ENCODE measurements at places on chromosomes 1 and 21. TPM values are rescaled to one million over a fixed set of nuclear protein-coding genes. Genes with fewer than 3 reads are reported as not detected.

CHI3L1 gene
- total RNA-seq, result 7.3 TPM

SELENON gene
- 28.9 TPM for total RNA-seq

PADI1 gene
- total RNA-seq, result not detected

MROH9 gene
- total RNA-seq, result not detected

KCNK2 gene
- total RNA-seq, result 1.4 TPM

MAEL gene
- not detected for total RNA-seq

CR1L gene
- total RNA-seq, result not detected

TEX38 gene
- not detected for total RNA-seq

CRABP2 gene
- 2.4 TPM for total RNA-seq

CCDC27 gene
- not detected for total RNA-seq

FABP3 gene
- total RNA-seq, result 17.8 TPM

IQCC gene
- total RNA-seq, result 0.85 TPM

IL19 gene
- total RNA-seq, result not detected

IL24 gene
- total RNA-seq, result not detected

VWA5B1 gene
- not detected for total RNA-seq

MX2 gene
- 26.0 TPM for total RNA-seq

CYP4A22 gene
- 0.82 TPM for total RNA-seq

PADI2 gene
- total RNA-seq, result 0.98 TPM

KCNJ10 gene
- not detected for total RNA-seq

LYST gene
- total RNA-seq, result 65.4 TPM

TMEM240 gene
- 1.3 TPM for total RNA-seq

CELA2A gene
- total RNA-seq, result not detected

LMX1A gene
- total RNA-seq, result 0.33 TPM

KLHDC9 gene
- total RNA-seq, result 4.8 TPM

ASPM gene
- 0.57 TPM for total RNA-seq

ASCL5 gene
- total RNA-seq, result not detected

SPATA46 gene
- not detected for total RNA-seq

DLGAP3 gene
- total RNA-seq, result not detected

S100A8 gene
- 129 TPM for total RNA-seq

KIF17 gene
- 2.0 TPM for total RNA-seq

PBX1 gene
- total RNA-seq, result 49.1 TPM

RGS1 gene
- total RNA-seq, result 693 TPM

TTC34 gene
- 0.22 TPM for total RNA-seq

TMEM125 gene
- total RNA-seq, result not detected

STUM gene
- total RNA-seq, result 1.1 TPM

NDC1 gene
- total RNA-seq, result 6.0 TPM

SAMD11 gene
- total RNA-seq, result not detected

SPRR2G gene
- not detected for total RNA-seq

FLG2 gene
- not detected for total RNA-seq

ARMH1 gene
- total RNA-seq, result not detected

CCNL2 gene
- 268 TPM for total RNA-seq

OR10J1 gene
- total RNA-seq, result not detected

CACNA1S gene
- total RNA-seq, result not detected

FAAH gene
- total RNA-seq, result 11.9 TPM

AK4 gene
- total RNA-seq, result 66.5 TPM

GBP5 gene
- total RNA-seq, result 6.2 TPM

CAPN8 gene
- not detected for total RNA-seq

ZMYND12 gene
- 3.7 TPM for total RNA-seq

SLC6A17 gene
- under 0.01 TPM for total RNA-seq

GPR89B gene
- total RNA-seq, result 19.1 TPM

ITLN2 gene
- total RNA-seq, result not detected

SLC9C2 gene
- total RNA-seq, result not detected

LRRC52 gene
- total RNA-seq, result not detected

Data from subcutaneous adipose tissue (tissue), 4 donors.